Breast epithelium (tissue), 4 donors: ENCODE measurements at places on chromosomes 2 and 18.

GRCh38 chr2:217559084-217559483 lies 443.7 kb downstream of the TNS1 start:
- H3K27me3 ChIP-seq, result no peaks in the 10 kb centered on the region
- no peak overlapping the region for H3K4me3 ChIP-seq
- no peak for DNase-seq
- no peaks in the 10 kb centered on the region for H3K36me3 ChIP-seq

- H3K4me3 ChIP-seq, result no peak overlapping the region
- H3K27ac ChIP-seq, result no peak overlapping the region
- no peaks in the 10 kb centered on the region for H3K4me1 ChIP-seq
- no peak for DNase-seq
- H3K36me3 ChIP-seq, result no peaks in the 10 kb centered on the region
These were observed 223.3 kb downstream of the FBXO15 start for GRCh38 chr18:73924307-73924706.

- H3K4me1 ChIP-seq, result no peaks in the 10 kb centered on the region
- H3K36me3 ChIP-seq, result no peaks in the 10 kb centered on the region
- H3K27ac ChIP-seq, result no peak overlapping the region
- no peak for DNase-seq
These were observed 11.6 kb upstream of the FAHD2A start for GRCh38 chr2:95390881-95391321.

DNA sequence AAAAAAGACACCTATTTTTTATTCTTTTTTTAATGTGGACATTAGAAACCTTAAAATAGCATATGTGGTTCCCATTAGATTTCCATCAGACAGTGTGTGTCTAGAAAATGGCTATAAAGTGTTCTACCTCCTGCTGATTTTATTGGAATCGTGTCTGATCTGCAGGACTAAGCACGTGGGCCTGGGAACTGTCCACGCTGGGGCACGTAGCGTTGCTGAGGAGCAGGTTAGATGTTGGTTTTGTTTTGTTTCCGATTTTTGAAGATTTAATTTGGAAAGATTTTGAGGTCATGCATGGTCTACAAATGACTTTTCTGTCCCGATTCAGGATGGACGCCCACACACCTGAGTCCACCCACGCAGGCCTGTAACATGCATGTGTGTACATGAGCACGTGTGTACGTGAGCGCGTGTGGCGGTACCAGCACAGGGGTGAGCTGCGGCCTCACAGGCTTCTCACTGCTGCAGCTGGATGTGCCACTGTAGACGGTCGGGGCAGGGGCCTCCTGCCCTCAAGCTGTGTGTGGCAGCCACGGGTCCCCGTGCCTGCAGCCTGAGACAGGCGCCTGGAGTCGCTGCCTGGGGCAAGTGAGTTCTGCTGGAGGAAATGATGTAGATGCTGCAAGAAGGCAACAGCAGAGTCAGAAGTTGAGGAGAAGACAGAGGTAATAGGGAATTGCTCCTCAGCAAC lies 99.7 kb upstream of the CTDP1 start:
- no peaks in the 10 kb centered on the region for H3K27me3 ChIP-seq
- no peak for DNase-seq
- H3K4me1 ChIP-seq, result peaks cover 9% of the 10 kb centered on the region

GRCh38 chr2:17759805-17760204 lies 5.9 kb downstream of the GEN1 start:
- no peak overlapping the region for H3K4me3 ChIP-seq
- DNase-seq, result no peak
- H3K4me1 ChIP-seq, result peaks cover 3% of the 10 kb centered on the region
- H3K36me3 ChIP-seq, result no peaks in the 10 kb centered on the region
- no peaks in the 10 kb centered on the region for H3K27me3 ChIP-seq

GRCh38 chr18:78906066-78906465 lies 73.6 kb upstream of the SALL3 start:
- no peaks in the 10 kb centered on the region for H3K36me3 ChIP-seq
- H3K27ac ChIP-seq, result no peak overlapping the region
- no peak for DNase-seq

DNA sequence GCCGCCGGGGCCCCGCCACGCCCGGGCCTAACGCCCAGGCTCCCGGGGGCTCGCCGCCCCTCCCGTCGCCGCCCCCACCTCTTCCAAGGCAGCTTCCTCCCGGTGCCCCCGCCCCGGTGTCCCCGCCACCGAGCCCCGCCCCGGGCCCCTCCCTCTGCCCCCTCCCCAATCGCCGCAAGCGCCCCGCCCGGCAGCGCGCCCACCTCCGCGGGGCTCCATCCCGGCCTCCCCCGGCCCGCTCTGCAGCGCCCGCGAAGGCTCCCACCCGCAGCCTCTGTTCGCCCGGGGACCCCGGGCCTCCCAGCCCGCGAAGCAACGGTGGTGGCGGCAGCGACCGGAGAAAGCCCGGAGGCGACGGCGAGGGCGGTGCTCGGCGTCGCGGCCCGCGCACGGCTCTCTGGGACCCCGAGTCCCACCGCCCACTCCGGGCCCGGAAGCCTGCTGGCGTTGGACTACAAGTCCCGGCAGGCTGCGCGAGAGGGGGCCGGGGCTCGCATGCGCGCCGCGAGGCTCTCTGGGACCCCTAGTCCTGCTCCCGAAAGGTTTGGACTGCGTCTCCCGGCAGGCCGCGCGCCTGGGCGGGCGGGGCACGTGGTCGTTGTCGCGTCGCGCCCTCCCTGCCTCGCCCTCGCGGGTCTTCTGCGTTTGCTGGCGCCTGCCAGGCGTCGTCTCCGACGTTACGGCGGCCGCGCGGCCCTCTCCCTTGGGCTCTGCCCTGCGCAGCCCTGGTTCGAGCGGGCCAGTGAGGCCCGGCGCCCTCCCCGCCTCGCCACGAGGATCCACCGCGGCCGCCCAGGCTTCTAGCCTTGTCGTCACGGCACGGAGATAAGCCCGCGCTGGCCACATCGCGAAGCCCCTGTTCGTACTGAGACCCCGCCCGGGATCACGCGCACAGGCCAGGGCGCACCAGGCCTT lies at the start of gene STK25:
TSS of gene STK25 (minus strand) at position 345 of the 915 bp plus-strand sequence. CDS start 549 bp downstream, outside the sequence.
- H3K36me3 ChIP-seq, result no peaks in the 10 kb centered on the region
- peak; percentile 97 for DNase-seq
- H3K27me3 ChIP-seq, result no peaks in the 10 kb centered on the region
- peak within 1 kb of the TSS; percentile 98 for H3K4me3 ChIP-seq
- H3K4me1 ChIP-seq, result peaks cover 16% of the 10 kb centered on the region
- peak within 1 kb of the TSS; percentile 89 for H3K27ac ChIP-seq

DNA sequence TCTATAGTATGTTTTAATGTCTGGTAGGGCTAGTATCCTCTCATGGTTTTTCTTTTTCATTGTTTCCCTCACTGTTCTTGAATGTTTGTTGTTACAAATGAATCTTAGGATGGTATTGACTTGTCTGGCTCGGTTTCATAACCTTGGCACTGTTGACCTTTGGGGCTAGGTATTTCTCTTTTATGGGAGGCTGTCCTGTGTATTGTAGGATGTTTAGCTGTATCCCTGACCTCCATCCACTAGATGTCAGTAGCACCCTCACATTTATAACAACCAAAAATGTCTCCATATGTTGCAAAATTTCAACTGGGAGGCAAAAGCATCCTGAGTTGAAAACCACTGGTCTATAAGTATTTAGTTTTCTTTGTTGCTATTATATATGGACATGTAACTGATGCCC lies 7.0 kb upstream of the AOX1 start:
- no peak overlapping the region for H3K4me3 ChIP-seq
- H3K27ac ChIP-seq, result no peak overlapping the region
- H3K36me3 ChIP-seq, result no peaks in the 10 kb centered on the region

DNA sequence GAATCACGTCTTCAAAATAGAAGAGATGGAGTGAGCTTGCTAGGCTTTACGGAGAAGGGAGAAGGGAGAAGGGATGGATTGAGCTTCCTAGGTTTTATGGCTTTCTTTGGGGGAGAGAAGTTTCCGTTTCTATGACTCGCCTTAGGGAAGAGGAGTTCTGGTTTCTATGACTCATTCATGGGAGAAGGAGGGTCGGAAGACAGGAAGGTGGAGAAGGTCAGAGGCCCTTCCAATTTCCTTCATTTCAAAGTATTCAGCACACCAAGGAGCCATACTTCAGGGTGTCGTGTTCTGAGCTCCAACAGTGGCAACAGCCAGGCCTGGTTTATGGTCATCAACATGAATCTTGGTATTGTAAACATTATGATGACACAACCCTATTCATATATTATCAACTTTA lies 284.7 kb upstream of the VWC2L start:
- no peaks in the 10 kb centered on the region for H3K36me3 ChIP-seq
- H3K4me3 ChIP-seq, result no peak overlapping the region
- no peak for DNase-seq
- no peaks in the 10 kb centered on the region for H3K4me1 ChIP-seq

GRCh38 chr2:3169106-3169870 lies 208.3 kb downstream of the EIPR1 start:
- H3K36me3 ChIP-seq, result no peaks in the 10 kb centered on the region
- H3K4me3 ChIP-seq, result no peak overlapping the region
- no peak for DNase-seq
- no peaks in the 10 kb centered on the region for H3K4me1 ChIP-seq
- H3K27me3 ChIP-seq, result no peaks in the 10 kb centered on the region
